ENCODE measurements at places on chromosomes 7 and 10.

DNA sequence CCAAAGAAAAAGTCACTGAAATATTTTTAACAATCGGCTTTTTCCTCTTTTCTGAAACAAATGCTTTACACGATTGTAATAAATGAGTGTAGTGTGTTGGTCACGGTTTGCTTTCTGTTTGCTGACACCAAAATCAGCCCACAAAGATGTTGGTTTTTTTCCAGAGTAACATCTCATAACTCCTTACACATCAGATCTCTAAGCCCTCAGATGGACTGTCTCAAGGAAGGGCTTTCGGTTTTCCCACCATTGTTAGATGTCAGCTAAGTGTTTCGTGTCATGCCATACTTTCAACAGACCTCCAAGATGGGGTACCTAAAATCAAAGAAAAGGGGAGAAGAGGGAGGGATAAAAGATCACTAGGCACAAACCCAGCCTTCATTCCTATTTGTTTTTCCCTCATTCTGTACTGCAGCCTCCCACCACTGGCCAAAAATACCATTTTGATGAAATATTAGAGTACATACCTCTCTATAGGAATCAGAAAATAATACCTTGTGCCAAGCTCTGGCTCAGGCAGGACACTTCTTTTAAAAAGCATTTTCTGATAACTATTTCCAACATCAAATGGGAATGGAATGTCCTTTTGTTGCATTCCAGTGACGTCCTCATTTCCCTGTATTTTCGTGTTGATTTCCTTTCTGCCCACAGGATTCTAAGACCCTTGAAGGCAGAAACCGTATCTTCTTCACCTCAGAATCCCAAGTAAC, 159.1 kb downstream of the DGKI start:
- DNase-seq, result no peak

- DNase-seq, result no peak
Measured at GRCh38 chr7:39433550-39433949, 132.7 kb upstream of the YAE1 start.

GRCh38 chr10:64209561-64209960, 688.4 kb downstream of the REEP3 start:
- DNase-seq, result no peak

GRCh38 chr7:5673125-5673524, 108.3 kb downstream of the RNF216 start:
- no peak for DNase-seq

DNA sequence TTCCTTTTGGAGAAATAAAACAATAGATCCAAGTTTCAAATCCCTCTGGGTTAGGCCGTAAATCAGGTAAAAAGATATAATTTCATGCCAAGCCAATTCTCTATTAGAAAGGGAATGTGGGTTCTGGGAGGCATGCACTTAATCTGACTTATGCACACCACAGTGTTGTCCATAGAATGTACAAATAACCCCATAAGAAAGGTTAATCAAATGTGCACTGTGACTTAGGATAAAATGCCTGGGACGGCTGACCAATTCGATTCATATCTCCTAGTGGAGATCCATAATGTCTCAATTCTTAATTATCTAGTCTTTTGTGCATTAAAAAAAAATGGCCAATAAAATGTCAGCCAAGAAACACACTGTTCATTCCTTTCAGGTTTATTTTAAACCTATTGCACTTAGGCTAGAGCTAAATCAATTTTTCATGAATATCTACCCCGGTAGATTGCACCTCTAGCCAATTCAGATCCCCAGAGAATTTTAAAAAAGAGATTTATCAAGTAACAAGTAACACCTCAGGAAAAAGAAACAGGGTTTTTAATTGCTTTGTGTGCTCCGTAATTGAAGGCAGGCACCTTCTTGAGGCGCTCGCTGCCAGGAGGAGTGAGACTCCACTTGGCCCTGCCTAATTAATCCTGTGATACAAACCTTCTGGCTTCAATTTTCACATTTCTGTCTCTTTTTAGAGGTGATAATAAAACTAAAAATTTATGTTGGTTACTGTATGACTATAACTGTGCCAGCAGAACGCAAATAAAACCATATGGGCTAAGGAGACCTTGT, 265.1 kb downstream of the ETV1 start:
- DNase-seq, result no peak

- DNase-seq, result no peak
Measured at GRCh38 chr10:80497187-80498077, 40.3 kb upstream of the SH2D4B start.

- no peak for DNase-seq
Measured at GRCh38 chr7:114843102-114843501, 78.8 kb upstream of the MDFIC start.

- DNase-seq, result no peak
Measured at GRCh38 chr7:41315764-41316163, 387.1 kb downstream of the INHBA start.

DNA sequence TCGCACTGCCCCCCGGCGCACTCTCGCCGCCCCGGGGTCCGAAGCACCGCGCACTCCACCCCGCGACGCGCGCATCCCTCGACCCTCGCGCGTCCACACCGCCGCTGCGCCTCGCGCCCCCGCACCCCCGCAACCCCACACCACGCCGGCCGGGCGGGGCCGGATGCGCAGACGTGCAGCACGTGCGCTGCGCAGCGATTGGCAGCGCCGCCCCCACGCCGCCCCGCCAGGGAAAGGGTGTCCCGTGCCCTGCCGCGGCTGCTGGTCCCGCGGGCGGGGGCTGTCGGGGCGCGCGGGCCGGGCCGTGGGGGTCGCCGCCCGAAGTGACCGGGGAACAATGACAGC, 53.7 kb upstream of the KDM7A start:
- DNase-seq, result peak; percentile 24

- no peak for DNase-seq
Measured at GRCh38 chr10:10317151-10317550, 700.5 kb upstream of the CELF2 start.

DNA sequence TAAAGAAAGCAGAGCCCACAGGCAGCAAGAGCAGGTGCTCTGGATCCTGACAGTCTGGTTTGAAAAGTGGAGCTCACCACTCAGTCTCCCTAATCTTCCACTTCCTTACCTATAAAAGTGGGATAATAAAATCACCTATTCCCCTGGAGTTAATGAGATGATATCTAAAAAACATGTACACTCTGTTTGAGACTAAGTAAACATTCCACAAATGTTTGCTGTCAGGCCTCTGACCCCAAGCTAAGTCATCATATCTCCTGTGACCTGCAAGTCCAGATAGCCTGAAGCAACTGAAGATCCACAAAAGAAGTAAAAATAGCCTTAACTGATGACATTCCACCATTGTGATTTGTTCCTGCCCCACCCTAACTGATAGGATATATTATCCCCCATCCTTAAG, 1324.5 kb downstream of the XPNPEP1 start:
- DNase-seq, result no peak

GRCh38 chr7:75981203-75981452, 13.3 kb downstream of the TMEM120A start:
- DNase-seq, result no peak
